BJ (cell line): ENCODE measurements at places on chromosomes 11 and 22. TPM values are rescaled to one million over a fixed set of nuclear protein-coding genes. Genes with fewer than 3 reads are reported as not detected.

Gene C11orf87
- 0.11 and 0.13 TPM in 2 replicates for polyA plus RNA-seq

Gene SERHL2
- 6.1 and 6.6 TPM in 2 replicates for polyA plus RNA-seq

Gene USP47
- 15.0 and 22.1 TPM in 2 replicates for polyA plus RNA-seq

Gene LRRC74B
- polyA plus RNA-seq = not detected in 2 replicates

Gene OR51B2
- polyA plus RNA-seq = not detected in 2 replicates

Gene GLYAT
- not detected in 2 replicates for polyA plus RNA-seq

Gene CDHR5
- polyA plus RNA-seq = not detected in 2 replicates

Gene MAPK8IP2
- 0.17 and 0.39 TPM in 2 replicates for polyA plus RNA-seq

Gene ADM
- polyA plus RNA-seq = 453 and 569 TPM in 2 replicates

Gene DEUP1
- not detected in 2 replicates for polyA plus RNA-seq

Gene ELFN2
- polyA plus RNA-seq = 0.34 and 0.39 TPM in 2 replicates

Gene MMP1
- polyA plus RNA-seq = 233 and 349 TPM in 2 replicates

Gene APLNR
- not detected in 2 replicates for polyA plus RNA-seq

Gene AGBL2
- polyA plus RNA-seq = 1.5 and 1.7 TPM in 2 replicates

Gene OR8G5
- polyA plus RNA-seq = not detected in 2 replicates

Gene SAA4
- polyA plus RNA-seq = not detected in 2 replicates

Gene TUG1
- polyA plus RNA-seq = 63.7 and 105 TPM in 2 replicates

Gene LRRC4C
- polyA plus RNA-seq = 0.04 TPM in 1 of 2 replicates, not detected in the other

Gene UCP3
- polyA plus RNA-seq = 0.54 and 0.77 TPM in 2 replicates

Gene SNX15
- 8.3 and 15.3 TPM in 2 replicates for polyA plus RNA-seq
